Activated CD8-positive, alpha-beta memory T cell treated with anti-CD3 and anti-CD28 coated beads for 1 hour (primary cell): ENCODE measurements at places on chromosomes 7 and 10.

DNA sequence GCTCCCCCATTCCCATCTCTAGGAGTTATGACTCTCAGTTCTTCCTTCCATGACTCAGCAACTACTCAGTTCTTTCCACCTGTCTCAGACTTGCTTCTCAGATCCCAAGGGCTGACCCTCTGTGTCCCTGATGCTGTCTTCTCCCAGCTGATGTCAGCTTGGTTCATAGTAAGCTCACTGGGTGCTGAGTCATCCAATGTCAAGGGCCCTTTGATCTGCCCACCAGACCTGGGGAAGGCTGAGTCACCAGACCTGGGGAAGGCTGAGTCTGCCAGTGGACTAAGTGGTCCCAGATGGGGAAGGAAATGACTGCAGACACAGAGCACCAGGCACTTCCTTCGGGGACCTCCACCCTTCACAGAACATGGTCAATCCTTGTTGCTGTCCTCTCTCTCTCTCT lies 76.1 kb upstream of the ZEB1 start:
- no peak for DNase-seq

GRCh38 chr10:102115775-102116174 lies 4.4 kb downstream of the LDB1 start:
- no peak for DNase-seq

GRCh38 chr7:130486114-130486953 lies 5.6 kb upstream of the MEST start:
- peak; percentile 20 for DNase-seq

DNA sequence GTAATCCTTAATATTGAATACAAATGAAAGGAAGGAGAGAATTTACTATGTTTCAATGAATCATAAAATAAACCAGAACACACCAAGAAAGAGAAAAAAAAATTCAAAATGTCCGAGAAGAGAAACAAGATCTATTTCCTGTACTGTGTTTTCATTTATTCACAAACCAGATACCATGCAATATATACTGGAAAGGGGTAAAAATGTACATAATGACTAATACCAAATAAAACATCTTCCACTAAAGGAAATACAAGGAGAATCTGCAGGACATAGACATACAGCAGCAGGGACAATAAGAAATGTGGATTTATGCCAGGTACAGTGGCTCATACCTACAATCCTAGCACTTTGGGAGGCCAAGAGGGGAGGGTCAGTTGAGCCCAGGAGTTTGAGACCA lies 24.3 kb upstream of the TMEM26 start:
- DNase-seq: no peak

DNA sequence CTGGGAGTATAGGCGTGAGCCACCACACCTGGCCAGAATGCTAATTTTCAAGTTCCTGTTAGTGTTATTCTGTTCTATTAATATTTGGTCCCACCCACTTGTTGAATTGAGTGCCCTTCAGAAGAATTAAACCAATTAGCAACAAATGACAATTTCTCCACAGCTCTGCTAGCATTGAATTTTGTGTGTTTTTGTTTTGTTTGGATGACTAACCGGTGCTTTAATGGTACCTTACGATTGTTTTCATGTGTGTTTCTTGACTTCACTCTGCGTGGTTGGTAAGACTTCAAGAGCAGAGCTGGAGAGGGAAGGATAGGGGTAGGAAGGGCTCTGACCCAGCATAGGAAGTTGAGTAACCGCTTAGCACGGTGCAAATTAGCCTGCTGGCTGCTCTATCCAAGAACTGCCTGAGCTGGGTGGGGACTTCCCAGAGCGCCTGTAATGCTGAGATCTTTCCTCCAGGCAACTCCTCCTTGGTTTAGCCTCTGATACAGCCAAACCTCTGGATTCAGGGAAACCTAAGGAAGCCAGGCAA lies 4.6 kb downstream of the ARPC1B start:
- no peak for DNase-seq

DNA sequence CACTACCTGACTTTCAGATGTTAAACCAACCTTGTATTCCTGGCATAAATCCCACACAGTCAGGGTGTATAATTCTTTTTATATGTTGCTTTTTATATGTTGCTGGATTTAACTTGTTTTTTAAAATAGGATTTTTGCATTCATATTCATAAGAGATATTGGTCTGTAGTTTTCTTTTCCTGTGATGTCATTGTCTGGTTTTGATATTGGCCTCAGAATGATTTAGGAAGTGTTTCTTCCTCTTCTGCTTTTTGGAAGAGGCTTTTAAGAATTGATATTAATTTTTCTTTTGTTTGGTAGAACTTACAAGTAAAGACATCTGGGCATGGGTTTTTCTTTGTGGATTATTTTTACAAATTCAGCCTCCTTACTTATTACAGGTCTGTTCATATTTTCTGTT lies 93.1 kb downstream of the CARD11 start:
- DNase-seq: no peak

- DNase-seq: no peak
These were observed 355.3 kb downstream of the TCERG1L start for GRCh38 chr10:130956251-130956650.

DNA sequence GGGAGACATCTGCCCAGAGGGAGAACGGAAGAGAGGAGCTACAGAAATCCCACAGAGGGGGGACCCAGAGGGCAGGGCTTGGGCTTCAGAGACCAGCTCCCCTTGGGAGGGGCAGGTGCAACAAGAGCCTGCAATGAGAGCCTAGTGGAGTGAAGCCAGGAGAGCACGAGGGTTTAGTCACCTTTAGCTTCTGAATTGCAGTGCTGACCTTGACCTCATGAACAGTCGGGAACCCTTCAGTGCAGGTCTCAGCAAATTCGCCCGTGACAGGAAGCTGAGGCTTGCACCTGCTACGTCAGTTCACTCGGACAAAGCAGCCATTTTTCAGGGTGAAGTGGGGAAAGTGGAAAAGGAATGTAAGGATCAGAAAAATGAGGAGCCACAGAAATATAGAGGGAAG lies 306.8 kb upstream of the CDC14C start:
- DNase-seq: no peak

- no peak for DNase-seq
These were observed 95.4 kb downstream of the TRIL start for GRCh38 chr7:28862595-28863272.

DNA sequence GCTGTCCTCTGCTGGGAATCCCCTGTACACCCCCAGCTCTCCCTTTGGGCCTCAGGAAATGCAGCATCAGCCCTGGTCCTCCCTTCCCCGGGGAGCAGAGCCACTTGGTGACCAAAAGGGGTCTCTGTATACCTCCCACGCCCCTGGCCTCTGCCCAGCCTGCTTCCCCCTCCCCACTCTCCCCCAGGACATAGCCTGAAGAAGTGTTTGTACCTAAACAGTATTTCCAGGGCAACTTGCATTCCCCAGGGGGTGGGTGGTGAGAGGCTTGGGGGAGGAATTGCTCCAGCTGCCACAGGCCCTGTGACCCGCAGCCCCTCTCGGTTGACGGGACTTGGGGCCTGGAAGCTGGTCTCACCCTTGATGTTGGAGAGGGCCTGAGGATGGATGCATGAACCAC lies 39.3 kb downstream of the TMEM270 start:
- no peak for DNase-seq

- no peak for DNase-seq
These were observed 165.6 kb upstream of the PRR15 start for GRCh38 chr7:29398011-29398410.

DNA sequence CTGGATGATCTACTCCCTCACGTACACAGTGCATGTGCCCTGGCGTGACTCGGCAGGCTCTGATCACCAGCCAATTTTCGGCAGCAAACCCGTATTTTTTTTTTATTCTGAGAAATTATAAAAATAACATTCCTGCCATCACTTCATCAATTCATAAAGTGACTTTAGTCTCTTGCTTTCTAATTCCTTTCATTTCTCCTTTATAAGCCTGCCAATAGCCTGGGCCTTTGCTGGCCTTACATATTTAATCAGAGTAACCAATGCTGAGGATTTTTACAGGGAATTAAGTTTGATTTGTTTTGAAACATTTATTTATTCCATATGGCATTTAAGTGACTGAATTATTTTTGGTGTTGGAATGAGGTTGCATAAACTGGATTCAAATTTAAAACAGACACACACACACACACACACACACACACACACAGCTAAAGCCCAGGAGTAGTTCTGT lies 140.8 kb downstream of the ETV1 start:
- no peak for DNase-seq

DNA sequence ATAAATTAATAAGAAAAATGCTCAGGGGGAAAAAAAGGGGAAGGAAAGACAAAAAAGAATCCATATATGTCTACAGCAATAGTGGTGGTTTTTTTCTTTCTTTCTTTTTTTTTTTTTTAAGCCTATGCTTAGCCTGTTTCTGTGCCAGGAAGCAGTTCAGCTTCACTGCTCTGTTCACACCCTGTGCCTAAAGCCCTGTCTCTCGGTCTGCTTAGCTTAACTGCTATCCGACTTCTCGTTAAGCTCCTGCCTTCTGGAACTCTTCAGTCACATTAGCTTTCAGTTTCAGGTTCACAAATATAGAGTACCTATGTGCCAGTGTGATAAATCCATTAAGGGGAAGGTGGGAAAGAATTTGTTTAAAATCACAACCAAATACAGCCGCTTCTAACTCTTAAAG lies 26.5 kb upstream of the NRG3 start:
- no peak for DNase-seq

- DNase-seq: no peak
These were observed 18.1 kb downstream of the MAPK8 start for GRCh38 chr10:48324580-48324979.

- DNase-seq: no peak
These were observed 55.9 kb upstream of the PCGF5 start for GRCh38 chr10:91164520-91165065.

- no peak for DNase-seq
These were observed 23.5 kb upstream of the FAM180A start for GRCh38 chr7:135771961-135772638.

DNA sequence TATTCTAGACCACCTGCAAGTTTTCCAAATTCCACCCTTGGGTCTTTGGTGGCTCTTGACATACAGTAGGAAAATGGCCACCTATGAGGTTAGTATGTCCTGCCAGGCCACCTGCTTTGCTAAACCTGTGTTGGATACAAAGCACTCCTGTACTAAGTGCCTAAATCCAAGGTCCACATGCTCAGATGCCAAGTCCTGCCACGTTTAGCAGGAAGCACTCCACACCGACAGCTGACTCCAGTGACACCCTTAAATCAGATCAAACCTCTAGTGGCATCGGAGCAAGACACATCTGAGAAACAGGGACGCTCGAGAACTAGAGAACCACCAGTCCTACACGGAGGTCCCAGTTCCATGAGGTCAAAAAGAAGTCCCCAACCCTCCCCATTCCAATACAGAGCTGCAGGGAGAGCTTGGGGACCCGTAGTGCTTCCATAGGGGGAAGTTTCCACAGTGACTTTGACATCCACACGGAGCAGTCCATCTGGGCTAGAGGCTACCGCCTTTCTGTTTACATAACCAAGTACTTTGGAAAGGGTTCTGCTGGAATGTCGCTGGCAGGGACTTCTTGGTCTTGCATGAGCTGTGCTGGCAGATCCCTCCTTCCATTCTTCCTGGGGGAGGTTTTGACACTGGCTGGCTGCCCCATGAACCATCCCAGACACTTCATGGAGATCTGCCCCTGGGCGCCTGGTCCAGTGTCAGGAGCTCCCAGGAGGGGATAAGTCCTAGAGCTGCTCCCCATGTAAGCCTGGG lies 290.6 kb downstream of the PRPF18 start:
- DNase-seq: no peak

DNA sequence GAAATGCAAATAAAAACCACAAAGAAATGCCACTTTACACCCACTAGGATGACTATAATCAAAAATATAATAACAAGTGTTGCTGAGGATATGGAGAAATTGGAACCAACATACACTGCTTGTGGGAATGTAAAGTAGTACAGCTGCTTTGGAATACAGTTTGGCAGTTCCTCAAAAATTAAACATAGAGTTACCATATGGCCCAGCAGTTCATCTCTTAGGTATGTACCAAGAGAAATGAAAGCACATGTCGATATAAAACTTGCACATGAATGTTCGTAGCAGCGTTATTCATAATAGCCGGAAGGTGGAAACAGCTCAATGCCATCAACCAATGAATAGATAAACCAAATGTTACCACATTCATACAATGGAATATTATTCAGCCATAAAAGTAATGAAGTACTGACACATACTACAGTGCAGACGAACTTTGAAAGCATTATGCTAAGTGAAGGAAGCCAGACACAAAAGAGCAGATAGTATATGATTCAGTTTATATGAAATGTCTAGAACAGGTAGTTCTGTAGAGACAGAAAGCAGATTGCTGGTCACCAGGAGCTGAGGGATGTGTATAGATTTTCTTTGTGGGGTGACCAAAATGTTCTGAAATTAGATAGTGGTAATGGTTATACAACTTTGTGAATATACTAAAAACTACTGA lies 12.4 kb downstream of the BCAP29 start:
- DNase-seq: no peak

GRCh38 chr7:138417078-138417700 lies 42.9 kb upstream of the TRIM24 start:
- DNase-seq: no peak

DNA sequence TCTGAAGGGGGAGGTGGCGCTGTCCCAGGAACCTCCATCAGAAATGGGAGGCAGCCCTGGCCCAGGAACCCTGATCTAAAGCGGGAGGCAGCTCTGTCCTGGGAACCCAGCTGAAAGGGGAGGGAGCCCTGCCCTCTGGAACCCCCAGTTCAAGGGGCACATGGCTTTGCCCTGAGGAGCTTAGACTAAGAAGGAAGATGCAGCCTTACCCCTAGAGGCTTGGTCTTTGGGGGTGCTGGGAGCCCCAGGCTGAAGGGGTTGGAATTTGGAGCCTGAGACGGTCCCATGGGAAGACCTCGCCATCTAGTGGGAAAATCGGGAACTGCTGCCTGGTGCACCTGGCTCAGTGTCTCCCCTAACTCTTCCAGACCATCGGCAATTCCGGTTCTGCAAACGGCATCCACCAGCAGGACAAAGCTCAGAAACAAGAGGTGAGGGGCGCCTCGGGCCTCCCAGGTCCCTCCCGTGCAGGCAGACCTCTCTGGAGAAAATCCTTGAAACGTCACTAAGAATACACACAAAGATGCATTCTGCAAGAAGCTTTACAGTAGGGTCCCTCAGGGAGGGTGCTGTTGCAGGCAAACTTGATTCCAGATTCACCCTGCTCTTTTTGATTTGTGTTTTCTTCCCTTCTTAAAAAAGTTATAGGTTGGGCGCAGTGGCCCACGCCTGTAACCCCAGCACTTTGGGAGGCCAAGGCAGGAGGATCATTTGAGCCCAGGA lies 52.4 kb upstream of the GTF2IRD1 start:
- peak; percentile 65 for DNase-seq

- no peak for DNase-seq
These were observed 21.0 kb downstream of the OR2F1 start for GRCh38 chr7:143975617-143976016.

GRCh38 chr7:75534727-75535307 lies 42.7 kb downstream of the SPDYE5 start:
- DNase-seq: no peak
